Endothelial cell of umbilical vein (primary cell): ENCODE measurements at places on chromosomes 1 and 21. TPM values are rescaled to one million over a fixed set of nuclear protein-coding genes. Genes with fewer than 3 reads are reported as not detected.

COL11A1 gene
- not detected in 2 replicates for polyA plus RNA-seq

- DNase-seq: no peak
These were observed 8.9 kb downstream of the ADGRB2 start for GRCh38 chr1:31755197-31755611.

DNA sequence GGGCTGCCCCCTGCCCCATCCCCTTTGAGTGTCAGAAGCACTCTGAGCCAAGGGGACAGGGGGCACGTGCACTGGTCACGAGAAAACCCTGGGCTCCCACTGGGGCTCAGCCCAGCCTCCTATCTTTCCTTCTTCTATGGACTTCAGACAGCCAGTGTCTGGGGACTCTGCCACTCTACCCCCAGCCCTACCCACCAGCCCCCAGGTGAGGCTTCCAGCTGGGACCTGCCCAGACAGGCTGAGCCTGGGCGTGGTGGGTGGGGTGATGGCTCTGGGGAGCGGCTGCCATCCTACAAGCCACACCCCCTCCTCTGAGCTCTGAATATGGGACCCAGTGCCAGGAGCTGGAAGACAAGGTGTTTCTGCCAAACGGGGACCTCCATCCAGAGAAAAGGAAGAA, 8.0 kb upstream of the SFN start:
- no peak for DNase-seq

- DNase-seq: peak; percentile 55
These were observed 9.4 kb upstream of the TAL1 start for GRCh38 chr1:47241114-47242113.

GRCh38 chr1:177130451-177130945, 34.0 kb downstream of the ASTN1 start:
- DNase-seq: no peak

DNA sequence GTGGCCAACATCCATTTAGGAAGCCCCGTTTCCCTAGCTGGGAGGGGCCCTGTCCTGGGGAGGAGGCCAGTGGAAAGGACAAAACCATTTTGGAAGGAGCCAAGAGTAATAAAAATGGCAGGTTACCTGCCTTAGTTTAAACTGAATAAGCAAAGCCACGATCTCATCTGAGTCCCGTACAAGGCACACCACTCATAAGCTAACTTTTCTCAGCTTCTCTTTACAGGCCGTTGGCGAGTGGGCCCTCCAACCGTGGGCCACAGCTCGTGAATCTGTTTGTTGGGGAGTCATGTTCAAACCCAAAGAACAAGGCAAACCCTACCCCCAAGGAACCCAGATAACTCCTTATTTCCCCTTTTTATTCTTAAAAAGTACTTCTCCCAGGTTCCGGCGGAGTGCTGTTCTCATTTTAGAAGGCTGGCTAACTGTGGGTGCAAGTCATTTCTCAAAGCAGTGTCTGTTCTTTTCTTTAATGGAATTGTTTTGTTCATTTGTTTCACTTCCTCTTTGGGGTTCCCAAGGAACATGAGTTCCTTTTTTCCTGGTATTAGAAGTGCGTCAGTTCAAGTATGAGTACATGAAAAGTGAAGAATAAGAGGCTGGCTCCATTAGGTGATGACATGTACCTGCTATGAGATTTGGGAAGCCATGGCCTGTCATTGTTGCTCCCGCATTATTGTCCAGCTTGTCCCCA, 89.0 kb downstream of the PSMG1 start:
- no peak for DNase-seq

DNA sequence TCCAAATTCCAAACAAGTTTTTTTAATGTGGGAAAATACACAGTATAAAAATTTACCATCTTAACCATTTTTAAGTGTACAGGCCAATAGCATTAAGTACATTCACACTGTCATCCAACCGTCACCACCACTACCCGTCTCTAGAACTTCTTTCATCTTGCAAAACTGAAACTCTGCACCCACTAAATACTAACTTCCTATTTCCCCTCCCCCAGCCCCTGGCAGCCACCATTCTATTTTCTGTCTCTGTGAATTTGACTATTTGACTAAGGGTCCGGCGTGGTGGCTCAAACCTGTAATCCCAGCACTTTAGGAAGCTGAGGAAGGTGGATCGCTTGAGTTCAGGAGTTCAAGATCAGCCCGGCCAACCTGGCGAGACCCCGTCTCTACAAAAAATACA, 36.1 kb downstream of the CLSTN1 start:
- no peak for DNase-seq

- DNase-seq: peak; percentile 31
These were observed 104.9 kb upstream of the SNX7 start for GRCh38 chr1:98556521-98557158.

DNA sequence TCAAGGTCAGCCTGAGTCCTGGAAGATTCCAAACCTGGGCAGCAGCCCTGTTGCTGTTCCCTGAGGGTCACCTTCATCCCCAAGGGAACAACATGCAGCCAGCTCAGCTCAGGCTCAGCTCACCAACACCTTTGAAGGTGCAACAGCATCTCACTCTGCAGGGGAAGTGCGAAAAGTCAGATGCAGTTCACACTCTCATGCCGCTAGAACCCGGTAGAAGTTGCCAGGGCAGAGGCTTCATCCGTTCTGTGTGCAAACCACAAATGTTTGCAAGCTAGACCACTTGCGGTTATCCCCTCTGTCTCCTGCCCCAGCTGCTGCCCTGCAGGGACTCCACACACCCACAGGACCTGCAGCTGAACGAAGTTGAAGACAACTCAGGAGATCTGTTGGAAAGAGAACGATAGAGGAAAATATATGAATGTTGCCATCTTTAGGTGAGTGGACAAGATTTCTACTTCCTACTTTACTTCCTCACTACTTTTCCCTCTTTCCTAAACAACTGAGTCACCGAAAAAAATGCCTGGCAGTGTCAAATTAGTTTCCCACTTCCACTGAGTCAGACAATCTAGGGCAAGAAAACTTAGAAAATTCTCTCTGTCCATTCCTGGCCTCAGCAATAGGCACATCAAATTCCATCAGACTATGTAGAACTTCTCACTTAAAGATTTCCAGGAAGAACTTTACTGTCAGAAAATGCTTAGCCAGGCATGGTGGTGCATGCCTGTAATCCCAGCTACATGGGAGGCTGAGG, 1.8 kb upstream of the FCRL6 start:
- DNase-seq: no peak

DNA sequence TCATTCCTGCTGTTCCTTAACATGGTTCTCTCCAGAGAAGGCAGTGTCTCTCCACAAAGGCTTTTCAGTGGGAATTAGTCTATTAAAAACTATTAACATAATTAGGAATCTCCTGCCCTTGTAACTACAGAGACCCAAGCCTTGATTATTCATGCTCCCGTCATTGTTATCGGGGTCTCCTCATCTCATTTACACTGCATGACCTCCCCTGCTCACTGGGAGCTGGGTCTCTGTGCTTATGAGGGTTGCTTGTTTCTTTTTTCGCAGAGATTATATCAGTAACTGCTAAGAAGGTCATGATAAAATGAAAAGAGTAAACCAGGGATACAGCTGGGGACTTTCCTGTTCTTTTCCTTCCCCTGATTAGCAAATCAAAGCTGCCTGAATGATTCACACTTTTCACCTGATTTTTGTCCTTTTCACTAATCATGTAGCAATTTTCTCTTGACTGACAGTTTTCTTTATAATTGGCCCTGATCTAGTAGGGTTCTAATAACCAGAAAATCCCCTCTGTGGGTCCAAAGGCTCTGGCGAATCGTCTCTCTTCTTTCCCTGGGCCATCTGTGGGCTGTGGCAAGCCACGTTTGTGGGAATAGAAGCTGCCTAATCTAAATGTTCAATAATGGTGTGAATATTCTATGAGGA, 116.5 kb upstream of the BARHL2 start:
- DNase-seq: no peak

DNA sequence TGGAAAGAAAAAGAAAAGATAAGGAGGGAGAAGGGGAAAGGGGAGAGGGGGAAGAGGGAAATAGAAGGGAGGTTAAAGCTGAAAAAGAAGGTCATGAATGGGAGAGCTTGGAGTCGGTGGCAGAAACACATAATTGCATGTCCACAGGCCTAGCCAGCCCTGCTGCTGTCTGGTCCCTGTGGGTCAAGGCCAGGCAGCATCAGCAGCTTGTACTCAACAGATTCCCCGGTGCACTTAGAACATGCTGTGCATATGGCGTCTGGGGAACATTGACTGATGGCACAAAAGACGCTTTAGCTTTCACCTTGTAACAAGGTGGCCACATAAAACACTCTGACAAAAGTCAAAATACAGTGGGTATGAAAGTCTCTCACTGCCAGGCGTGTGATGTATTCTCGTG, 25.9 kb downstream of the COG2 start:
- no peak for DNase-seq

- no peak for DNase-seq
These were observed 53.4 kb upstream of the GOLT1A start for GRCh38 chr1:204267191-204267601.

- no peak for DNase-seq
These were observed 54.2 kb downstream of the NRIP1 start for GRCh38 chr21:15010645-15011044.

FCGR3A gene
- not detected in 2 replicates for polyA plus RNA-seq

CRTC2 gene
- polyA plus RNA-seq: 40.2 and 47.5 TPM in 2 replicates

DNA sequence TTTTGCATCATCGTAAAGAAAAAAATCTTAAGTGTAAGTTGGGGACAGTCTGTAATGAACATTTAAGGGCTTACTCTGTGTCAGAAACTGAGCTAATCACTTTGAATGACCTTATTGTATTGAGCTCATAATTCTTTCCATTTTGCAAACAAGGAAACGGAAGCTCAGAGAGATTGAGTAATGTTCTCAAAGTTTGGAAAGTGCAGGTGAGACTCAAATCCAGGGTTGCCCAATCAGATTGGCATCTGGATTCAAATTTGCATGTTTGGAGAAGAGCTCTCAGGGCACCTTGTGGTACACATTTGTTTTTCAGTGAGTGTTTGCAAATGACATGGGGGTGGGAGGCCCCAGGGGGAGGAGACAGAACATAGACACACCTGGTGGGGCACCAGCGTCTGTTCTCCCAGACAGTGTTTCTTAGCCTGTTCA, 8.0 kb downstream of the ALPL start:
- no peak for DNase-seq

- no peak for DNase-seq
These were observed 6.0 kb downstream of the VANGL2 start for GRCh38 chr1:160406131-160406968.

GRCh38 chr1:8409106-8409505, 91.2 kb downstream of the SLC45A1 start:
- DNase-seq: peak; percentile 76

DNA sequence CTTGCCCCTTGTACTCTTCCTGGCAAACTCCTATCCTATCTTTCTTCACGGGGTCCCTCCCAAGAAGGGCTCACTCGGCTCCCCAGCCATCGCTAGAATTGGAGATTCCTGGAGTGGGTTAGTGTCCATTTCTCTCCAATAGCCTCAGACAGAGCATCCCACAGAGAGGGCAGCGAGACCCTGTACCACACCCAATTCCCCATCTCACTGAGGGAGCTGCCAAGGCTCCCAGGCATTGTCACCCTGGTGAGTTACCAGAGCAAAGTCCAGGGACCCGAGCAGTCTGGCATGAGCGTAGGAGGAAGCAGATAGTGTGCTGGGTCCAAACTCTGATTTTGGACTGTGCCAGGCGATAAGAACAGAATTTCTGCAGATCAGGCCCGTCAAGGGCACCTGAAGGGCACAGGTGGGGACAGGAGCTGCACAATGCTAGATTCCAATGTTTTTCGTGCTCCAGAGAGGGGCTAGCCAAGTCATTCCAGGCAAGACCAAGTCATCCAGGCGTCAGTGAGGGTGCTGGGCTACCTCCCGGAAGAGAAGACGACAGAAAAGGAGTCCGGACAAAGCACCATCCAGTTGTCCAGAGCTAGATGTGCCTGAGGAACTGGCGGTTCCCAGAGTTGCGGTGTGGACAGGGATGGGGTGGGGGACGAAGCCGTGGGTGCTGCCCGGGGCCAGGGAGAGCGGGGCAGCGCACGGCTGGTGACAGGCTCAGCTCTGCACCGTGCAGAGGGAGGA, 15.3 kb downstream of the AKR7A3 start:
- no peak for DNase-seq

- DNase-seq: no peak
These were observed 66.9 kb upstream of the PRDX6 start for GRCh38 chr1:173410133-173410793.

- no peak for DNase-seq
These were observed 65.3 kb upstream of the MAN1A2 start for GRCh38 chr1:117301901-117302300.

DNA sequence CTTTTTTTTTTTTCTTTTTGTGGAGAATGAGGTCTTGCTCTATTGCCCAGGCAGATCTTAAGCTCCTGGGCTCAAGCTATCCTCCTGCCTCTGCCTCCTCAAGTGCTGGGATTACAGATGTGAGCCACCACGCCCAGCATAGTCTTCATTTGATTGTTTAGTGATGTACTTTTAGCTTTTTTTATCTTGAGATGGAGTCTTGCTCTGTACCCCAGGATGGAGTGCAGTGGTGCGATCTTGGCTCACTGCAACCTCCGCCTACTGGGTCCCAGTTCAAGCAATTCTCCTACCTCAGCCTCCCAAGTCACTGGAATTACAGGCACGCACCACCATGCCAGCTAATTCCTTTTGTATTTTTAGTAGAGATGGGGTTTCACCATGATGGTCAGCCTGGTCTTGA, 24.0 kb upstream of the LRRC3 start:
- DNase-seq: no peak

GRCh38 chr1:116006486-116006964, 30.2 kb downstream of the SLC22A15 start:
- DNase-seq: no peak

- DNase-seq: no peak
These were observed 22.7 kb downstream of the MATN1 start for GRCh38 chr1:30700528-30701257.

DNA sequence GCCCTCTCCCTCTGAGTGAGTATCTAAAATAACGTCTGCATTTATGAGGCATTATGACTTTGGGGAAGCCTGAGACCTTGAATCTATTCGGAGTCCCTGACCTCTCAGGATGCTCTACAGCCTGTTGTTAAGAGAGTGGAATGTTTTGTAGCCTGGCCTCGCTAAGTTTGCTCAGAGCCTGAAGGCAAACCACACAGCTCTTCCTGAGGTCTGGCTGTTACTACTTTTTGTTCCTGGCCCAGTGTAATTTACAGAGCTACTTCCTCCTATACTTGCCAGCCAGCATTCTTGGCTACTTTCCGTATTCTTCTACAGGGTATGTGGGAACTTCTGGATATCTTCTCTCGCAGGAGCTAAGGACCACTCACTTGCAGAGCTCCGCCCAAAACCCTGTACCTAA, 3.6 kb upstream of the ZMYM4 start:
- DNase-seq: peak; percentile 64
